Fibroblast of lung (primary cell): ENCODE measurements at places on chromosomes 3 and 15.

GRCh38 chr3:166759736-166760513, 620.2 kb downstream of the ZBBX start:
- no peak for DNase-seq

GRCh38 chr15:43489191-43489590, 3.8 kb downstream of the TP53BP1 start:
- no peak for DNase-seq

DNA sequence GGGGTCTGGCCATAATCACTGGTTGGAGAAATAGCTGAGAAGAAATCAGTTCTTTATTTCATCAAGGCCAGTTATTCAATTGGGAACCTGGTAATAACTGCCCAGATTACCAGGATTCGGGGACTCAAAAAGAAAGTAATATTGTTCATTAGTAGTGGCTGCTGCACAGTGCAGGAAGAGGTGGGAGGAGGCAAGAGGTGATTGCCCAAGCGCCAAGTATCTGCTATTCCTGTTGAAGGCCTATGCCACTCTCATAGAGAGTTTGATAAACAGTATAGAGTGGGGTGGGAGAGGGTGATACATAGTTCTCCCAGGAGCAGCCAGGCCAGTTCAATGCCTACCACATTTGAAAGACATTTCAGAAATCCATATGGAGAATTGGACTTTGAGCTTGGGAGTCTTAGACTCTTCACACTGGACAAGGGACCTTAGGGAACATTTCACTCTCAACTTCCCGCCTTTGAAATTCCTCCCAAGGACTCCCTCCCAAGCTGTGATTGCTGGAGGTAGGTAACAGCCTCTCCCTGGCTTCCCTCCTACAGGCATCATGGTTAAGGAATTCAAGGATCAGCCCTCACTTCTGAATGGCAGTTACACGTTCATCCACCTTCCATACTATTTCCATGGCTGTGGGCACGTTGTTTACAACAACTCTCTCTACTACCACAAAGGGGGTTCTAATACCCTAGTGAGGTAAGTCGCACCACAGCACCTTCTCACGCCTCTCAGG, 59.8 kb downstream of the GLDN start:
- no peak for DNase-seq

DNA sequence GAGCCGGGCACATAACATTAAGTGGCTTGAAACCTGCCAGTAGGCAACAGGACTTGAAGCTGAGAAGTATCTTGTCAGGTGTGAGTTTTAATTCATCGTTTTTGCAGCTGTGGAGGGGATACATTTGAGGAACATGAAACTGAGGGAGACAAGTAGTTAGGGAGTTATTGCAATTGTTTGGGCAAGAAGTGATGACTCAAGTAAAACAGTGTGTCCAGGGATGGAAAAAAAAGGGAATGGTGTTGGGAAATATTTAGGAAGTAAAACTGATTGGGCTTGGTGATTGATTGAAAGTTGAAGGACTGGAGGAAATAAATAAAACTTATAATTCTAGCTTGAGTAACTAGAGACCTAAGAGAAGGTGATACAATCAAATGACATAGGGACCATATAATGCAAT, 85.5 kb downstream of the NCEH1 start:
- DNase-seq, result peak; percentile 45

- DNase-seq, result no peak
Measured at GRCh38 chr15:40034186-40034946, 4.6 kb downstream of the SRP14 start.

DNA sequence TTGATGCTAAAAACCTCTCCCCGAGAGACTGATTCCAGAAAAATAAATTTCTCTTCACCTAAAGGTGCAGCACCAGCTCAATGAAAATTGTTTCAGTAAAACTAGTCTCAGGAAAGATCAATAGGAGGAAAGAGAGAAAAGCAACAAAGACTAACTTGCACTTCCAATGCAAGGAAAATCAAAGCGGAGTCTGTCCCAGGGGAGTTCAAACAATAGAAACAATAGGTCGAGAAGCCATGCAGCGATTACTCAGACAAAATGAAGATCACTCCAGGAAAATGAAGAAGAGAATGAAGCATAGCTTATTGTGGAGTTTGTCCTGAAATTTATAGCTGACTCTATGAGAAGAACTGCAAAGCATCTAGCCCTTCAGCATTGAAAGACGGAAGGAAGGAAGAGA, 105.1 kb upstream of the FRMD4B start:
- no peak for DNase-seq

- no peak for DNase-seq
Measured at GRCh38 chr15:83973816-83974215, 261.8 kb upstream of the GOLGA6L4 start.

DNA sequence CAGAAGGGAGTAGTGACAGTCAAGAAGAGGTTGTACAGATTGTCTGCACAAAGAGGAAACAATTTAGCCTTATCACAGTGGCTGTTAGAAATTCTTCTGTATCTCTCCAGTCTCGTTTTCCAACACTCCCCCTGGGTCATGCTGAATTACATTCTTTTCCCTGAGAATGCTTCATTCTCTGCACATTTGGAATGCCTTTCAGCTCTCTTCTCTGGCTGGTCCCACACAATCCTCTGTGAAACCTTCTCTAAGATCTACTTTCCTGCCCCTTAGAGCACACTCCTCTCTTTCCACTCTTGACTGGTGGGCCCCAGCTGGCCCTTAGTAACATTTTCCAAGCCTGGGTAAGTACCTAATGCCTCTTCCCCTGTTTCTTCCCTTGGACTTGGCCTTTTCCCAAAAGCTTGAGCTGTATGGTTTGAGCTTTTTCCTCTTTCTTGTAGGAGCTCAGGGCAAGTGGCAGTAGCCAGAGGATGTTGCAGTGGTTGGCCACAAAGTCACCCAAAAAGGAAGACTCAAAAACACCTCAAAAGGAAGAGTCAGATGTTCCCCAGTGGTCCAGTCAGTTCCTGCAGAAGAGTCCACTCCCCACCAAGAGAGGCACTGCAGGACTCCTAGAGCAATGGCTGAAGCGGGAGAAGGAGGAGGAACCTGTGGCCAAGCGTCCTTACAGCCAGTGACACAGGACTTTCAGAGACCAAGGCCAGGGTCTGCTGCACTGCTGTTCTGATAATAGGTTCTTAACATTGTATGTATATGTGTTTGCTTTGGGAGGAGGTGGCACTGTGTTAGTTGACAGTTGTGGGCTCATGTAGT, 25.7 kb downstream of the HMCES start:
- no peak for DNase-seq

GRCh38 chr3:106588739-106589138, 719.9 kb upstream of the CBLB start:
- no peak for DNase-seq
